NCI-H2081 (cell line): ENCODE measurements at places on chromosomes 2 and 18.

- no peak for DNase-seq
These were observed 805.0 kb downstream of the CPS1 start for GRCh38 chr2:211361383-211361782.

GRCh38 chr18:21177822-21178221 lies 64.2 kb upstream of the GREB1L start:
- DNase-seq: no peak

DNA sequence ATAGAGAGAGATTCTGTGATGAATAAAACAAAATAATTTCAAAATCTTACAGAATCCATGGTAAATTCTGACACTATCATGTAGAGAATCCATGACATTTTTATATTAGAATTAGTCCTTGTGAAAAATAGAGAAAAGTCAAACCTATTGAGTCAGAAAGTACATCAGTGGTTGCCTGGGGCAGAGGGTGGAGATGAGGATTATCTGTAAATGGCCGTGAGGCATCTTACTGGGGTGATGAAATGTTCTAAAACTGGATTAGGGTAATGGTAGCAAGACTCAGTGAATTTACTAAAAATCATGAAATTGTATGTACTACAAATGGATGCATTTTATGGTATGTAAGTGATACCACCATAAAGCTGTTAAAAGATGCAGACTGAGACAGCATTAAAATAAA lies 323.1 kb downstream of the SLC8A1 start:
- no peak for DNase-seq

GRCh38 chr2:188726626-188727247 lies 247.4 kb upstream of the COL3A1 start:
- no peak for DNase-seq

GRCh38 chr2:98118161-98118560 lies 31.2 kb downstream of the VWA3B start:
- DNase-seq: no peak

- no peak for DNase-seq
These were observed 107.1 kb upstream of the MAPRE2 start for GRCh38 chr18:34933909-34934661.

- no peak for DNase-seq
These were observed 269.4 kb upstream of the CHAC2 start for GRCh38 chr2:53498210-53498609.

DNA sequence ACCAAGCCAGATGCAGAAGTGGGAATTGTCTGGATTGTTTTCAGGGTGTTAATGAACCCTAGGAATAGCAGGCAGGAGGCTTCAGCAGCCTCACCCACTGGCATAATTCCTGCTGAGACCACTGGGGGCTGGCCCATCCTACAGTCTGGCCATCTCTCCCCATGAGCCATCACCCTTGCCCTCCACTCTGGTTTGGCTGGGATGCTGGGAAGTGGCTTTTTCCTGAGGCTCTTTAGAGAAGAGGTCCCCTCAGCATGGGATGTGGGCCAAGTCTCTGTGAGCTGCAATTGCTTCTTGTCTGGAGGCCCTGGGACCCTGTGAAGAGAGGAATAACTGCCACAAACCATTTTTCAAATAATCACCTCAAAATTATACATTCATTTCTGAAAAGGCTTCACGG lies 4.0 kb downstream of the TCF7L1 start:
- DNase-seq: no peak

- no peak for DNase-seq
These were observed 3.5 kb downstream of the RHOB start for GRCh38 chr2:20450201-20450999.

DNA sequence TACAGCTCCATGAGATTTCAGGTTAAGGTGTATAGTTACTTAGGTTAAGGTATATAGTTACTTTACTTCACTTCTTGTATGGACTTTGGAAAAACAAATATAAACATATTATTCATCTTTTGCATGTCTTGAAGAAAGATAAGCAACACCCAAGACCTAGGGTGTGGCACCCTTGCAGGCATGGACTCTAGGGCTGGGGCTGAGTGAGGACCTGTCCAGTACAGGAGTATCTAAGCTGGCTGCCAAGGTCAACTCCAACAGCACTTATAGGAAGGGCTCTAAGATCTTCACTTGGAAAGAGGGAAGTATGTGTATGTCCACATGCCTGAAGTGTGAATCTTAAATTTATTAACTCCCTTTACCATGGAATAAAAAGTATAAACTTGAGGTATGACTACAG lies 7.1 kb upstream of the TMEM163 start:
- DNase-seq: no peak

GRCh38 chr2:164190700-164191099 lies 430.6 kb downstream of the GRB14 start:
- no peak for DNase-seq

- no peak for DNase-seq
These were observed at the start of gene IHH for GRCh38 chr2:219060821-219061791. IHH (minus strand) TSS chr2:219060921; CDS start chr2:219060467, 454 bp downstream.

GRCh38 chr2:209638346-209638745 lies 133.3 kb upstream of the UNC80 start:
- no peak for DNase-seq

- no peak for DNase-seq
These were observed 166.3 kb upstream of the SERTAD2 start for GRCh38 chr2:64819774-64820688.

GRCh38 chr2:65070172-65070830 lies 14.1 kb downstream of the CEP68 start:
- DNase-seq: no peak

GRCh38 chr2:159736048-159736447 lies 23.7 kb downstream of the MARCHF7 start:
- no peak for DNase-seq

GRCh38 chr2:47907039-47907781 lies 912 bp upstream of the FBXO11 start:
- DNase-seq: peak; percentile 3
